ENCODE measurements at places on chromosomes 4 and X.

DNA sequence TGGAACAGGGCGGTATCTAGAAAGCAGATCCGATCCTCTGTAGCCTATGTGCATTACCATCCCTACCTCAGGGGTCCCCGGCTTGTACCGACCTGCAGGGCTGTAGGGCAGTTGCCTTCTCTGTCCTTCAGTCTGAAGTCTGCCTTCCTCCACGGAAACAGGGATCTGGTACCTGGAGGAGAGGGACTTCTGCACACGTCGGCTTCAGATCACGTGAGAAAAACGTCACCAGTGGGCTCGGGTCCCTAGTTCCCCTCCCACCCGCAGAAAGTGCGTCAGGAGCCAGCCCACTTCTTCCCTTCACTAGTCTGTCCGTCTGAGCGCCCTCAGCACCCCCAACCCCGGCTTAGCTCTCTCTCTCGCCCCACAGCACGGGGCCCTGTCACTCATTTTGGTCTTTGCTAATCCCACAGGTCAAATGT, at the start of gene TCEAL5:
TCEAL5 (minus strand) TSS at position 170 of the 422 bp plus-strand sequence. CDS start 2,187 bp downstream, outside the sequence.
- no peak for DNase-seq

DNA sequence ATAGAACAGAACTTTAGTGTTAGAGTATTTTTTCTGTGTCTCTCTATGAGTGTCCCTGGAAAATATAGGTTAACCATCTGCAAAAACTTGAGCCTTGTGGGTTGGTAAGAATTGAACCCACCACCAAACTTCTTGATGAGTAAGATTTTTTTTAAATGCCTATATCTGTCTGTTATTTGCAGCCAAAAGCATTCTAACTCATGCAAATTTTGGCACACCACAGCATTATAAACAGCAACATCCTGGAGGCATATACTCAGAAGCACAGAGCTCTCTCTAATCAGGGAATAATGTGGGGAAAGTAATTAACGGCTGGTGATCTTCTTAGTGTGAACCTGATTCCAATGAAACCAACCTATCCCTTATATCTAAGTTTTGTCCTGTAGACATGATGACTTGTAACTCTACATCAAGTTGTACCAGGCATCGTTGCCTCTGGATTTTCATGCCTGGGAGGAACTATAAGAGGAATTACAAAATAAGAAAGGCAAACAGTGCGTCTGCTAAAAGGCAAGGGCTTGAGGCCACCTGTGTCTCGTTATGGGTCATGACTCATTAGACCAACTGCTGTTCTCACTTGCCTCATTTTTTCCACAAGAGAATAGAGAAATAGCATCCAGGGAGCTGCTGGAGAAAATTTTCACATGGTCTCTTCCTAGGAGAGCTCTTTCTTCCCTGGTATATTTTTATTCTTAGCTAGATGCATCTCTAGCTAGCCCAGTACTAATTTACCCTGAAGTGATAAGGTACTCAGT, 202.4 kb downstream of the CHIC2 start:
- no peak for DNase-seq

DNA sequence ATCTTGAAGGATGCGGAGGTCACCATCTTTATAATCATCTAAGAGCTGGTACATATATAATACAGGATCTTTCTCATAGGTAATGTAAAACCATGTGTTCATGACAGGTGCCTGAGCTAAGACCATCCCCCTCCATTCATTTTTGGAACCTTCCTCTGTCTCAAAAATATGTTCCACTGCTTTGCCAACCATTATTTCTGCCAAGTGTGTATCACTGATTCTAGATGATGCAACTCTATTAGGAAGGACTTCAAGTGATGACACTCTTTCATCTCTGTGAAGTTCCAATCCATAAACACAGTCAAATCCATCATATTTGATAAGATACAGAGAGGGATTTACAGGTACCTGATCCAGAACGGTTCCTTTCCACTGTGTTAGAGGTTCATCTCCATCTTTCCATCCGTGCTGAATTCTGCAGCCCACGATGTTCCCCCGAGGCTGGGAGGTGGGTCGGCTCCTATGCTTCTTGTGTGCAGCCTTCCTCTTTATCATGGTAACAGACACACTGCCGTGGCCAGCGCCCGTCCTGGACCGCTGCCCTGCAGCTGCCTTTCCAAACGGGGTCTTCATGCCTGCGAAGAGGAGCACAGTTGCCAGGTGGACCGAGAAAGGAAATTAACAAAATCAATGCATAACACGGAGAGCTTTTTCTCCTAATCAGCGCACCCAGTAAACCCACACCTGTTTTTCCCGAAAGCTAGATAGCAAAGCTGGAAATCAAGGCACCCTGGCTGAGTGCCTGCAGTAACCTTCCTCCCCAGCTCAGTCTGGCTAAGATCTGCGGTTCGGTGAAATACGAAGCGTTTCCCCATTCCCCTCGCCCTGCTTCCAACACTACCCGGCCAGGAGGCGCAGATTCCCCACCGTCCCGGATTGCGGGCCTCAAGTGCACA, 718 bp downstream of the SPIN3 start:
- no peak for DNase-seq

GRCh38 chr4:47650584-47651130, 165.6 kb downstream of the ATP10D start:
- DNase-seq, result no peak

DNA sequence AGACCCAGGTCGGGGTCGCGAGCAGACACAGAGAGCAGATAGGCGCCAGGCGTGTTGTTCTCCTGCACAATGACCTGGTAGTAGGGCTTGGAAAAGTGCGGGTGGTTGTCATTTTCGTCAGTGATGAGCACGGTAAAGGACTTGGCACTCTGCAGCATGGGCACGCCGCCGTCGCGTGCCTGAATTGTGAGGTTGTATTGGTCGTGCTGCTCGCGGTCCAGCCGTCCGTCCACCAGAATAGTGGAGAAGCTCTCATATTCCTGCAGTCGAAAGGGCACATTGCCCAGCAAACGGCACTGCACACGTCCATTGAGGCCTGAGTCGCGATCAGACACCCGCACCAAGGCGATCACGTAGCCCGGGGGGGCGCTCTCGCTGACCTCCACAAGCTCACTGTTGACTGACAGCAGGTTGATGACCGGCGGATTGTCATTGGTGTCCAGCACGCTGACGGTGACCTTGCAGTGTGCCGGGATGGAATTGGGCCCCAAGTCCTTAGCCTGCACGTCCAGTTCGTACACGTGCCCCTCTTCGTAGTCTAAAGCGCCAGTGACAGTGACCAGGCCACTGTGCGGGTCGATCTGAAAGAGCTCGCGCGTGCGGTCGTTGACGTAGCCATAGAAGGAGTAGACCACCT, 2.8 kb downstream of the PCDH19 start:
- no peak for DNase-seq

DNA sequence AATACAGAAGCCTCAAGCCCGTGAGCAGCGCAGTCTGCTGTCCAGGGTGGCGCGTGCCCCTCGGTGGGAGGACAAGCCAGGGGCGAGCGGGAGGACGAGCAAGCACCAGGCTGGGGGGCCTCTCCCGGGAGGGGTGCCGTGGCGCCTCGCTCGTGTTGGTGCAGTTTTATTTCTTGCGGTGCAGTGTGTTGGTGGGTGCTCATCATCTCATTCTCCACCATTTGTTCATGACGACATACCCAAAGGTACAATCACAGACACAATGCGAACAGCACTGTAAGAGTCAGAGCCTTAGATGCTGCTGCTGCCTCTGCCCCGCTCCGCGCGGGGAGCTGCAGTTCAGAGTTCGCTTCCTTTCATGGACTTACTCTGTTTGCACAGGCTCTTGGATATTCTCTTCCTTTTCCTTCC, 30.3 kb downstream of the RGS12 start:
- no peak for DNase-seq

- DNase-seq, result no peak
Observed at GRCh38 chr4:25551605-25552004, 104.0 kb upstream of the SLC34A2 start.

- DNase-seq, result no peak
Observed at GRCh38 chrX:39650768-39651347, 446.9 kb downstream of the BCOR start.

- no peak for DNase-seq
Observed at GRCh38 chr4:26441102-26441501, 49.2 kb downstream of the CCKAR start.
